ENCODE measurements at places on chromosomes 6 and 20.

DNA sequence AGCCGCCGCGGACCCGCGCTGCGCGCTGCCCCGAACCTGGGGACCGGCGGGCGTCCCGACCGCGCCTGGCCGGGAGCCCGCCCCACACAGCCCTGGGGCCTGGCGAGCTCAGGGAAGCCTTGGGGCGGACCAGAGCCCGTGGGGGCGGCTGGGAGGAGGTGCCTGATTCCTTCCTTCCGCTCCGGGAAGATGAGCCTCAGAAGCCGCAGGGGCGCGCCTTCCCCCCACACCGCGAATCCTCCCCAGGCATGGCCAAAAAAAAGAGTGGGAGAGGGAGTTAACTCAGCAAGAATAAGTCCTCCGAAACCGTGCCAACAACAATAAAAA lies at the start of gene CBLN4:
Gene CBLN4, minus strand, starts transcription at position 131 of the 327 bp plus-strand sequence. CDS start 1,348 bp downstream, outside the sequence.
- no peak for DNase-seq

DNA sequence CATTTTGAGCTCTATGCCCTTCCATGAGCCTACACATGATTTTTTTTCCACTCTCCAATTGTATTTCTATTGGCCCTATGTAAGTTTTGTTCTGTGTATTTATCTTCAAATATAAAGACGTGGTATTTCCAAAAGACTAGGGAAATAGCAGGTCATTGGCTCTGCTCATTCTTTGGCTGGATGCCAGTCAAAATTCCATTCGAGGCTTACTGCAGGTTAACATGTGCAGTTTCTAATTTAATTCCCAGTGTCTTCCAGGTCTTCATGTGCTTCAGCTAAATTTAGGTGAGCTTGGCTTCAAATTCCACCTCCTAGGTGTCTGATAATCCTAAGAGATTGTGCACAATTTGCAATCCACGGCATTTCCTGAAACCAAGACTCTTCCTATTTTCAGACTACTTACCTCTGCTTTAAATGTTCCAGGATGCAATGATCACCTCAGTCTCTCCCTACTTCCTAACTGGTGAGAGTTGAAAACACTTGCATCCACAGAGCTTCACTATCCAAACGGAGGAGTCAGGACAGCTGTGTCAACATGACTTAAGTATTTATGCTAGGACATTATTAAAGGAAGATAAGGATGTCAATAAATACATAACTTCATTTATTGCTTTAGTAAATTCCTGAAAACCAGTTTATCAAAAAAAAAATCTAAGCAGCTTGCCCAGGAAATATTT lies 236.1 kb downstream of the COL12A1 start:
- DNase-seq = no peak

DNA sequence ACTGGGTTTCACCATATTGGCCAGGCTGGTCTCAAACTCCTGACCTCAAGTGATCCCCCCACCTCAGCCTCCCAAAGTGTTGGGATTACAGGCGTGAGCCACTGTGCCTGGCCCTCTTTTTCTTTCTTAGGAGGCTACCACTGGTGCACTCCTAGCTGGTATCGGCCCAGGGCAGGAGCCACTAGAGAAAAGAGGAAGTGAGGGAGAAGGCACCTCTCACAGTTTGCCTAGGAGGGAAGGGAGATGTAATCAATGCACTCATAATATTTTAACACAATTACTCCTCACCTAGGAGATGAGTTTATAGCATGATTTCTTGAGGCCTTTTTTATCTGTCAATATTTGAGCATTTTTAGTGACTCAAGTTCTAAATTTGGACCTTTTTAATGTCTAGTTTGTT lies 189.0 kb upstream of the SOX4 start:
- no peak for DNase-seq

DNA sequence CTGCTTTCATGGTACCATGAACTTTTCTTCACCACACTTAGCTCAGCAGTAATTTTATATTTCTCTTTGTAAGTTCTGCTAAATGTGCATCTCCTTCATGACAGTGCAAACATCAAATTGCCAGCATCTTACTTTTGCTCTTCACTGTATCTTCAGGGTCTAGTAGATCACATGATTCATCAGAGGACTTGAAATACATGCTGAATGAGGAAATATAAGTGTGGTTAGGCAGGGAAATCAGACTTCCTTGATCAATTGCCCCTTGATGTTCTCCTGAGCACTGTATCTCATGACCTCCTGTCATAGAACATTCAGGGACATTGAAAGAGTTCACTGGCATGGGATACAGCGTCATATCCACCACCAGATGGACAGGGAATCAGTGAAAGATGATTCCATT lies 25.3 kb upstream of the POLR1H start:
- no peak for DNase-seq

DNA sequence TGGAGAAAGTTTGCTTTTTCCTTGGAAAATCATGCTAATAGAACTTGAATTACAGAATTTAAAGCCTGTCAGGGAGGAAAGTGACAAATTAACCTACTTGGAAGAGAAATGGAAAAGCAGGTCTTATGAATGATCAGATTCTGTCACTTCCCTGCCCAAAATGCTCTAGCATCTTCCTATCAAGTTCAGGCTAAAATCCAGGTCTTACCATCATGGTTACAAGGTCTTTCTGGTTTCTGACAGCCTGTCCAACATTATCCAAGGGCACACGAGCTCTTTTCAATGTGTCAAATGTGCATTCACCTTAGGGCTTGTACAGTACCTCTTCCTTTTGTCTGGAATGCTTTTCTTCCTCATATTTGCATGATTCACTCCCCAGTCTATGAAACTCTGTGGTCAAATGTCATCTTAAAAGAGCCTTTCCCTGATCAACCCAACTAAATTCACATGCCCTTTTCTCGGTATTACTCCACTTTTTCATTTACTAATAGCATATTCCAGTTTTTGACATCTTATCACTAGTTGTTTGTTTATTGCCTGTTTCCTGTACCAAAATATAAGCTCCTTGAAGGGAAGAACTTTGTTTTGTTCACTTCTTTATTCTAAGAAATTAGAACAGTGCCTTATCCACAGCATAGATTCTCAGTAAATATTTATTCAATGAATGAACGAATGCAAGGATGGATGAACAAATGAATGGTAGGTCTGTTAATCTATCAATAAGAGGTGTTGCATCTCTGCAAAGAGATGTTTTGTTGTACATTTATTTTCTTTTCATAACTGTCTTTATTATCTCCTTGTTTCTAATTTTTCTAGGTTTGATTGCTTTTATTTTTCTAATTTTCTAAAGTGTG lies 139.5 kb downstream of the BCAS1 start:
- no peak for DNase-seq

DNA sequence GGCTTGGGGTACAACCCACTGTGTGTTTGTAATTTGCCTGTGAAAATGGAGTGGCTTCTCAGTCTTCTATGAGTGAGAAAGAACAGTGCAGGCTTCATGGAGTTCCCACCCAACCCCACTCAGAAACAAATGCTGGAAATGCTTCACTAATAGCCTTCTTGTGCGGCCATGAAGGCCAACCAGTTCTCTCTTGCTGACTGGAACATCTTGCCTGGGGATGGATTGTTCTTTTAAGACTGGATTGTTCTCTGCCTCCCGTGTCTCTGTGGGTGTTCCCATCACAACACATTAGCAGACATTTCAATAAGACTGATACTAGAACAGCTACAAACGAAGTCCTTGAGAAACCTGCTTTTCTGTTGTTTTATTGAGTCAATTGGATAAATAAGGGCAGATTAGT lies 110.6 kb downstream of the PPP1R14C start:
- no peak for DNase-seq

GRCh38 chr20:12649234-12649633 lies 359.5 kb upstream of the SPTLC3 start:
- DNase-seq = no peak

DNA sequence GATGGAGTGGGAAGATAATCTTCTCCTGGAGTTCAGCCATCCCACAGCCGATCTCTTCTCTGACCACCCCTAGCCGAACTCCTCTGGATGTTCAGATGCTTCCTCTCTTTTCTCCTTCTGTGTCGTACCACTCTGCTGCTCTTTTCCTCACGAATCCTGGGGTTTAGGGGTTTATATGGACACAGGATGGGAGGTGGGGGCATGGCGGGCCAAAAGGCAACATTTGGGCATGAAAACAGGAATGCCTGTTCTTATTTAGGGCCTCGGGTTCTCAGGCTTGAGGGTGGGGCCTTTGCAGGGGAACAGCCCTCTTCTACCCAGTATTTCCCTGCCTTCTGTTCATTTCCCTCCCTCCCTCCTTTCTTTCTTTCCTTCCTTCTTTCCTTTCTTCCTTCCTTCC lies 112.7 kb downstream of the SLC35B3 start:
- no peak for DNase-seq

- no peak for DNase-seq
These were observed 139.1 kb upstream of the KCNG1 start for GRCh38 chr20:51162015-51162414.
